ENCODE measurements at places on chromosomes 5 and 9.

GRCh38 chr5:2240118-2240904, 357.6 kb upstream of the IRX4 start:
- no peak for DNase-seq

GRCh38 chr5:120158211-120158610, 305.9 kb upstream of the PRR16 start:
- no peak for DNase-seq

- no peak for DNase-seq
Observed at GRCh38 chr5:177478711-177479646, 5.5 kb upstream of the DBN1 start.

GRCh38 chr9:132690696-132691095, 20.4 kb downstream of the GTF3C4 start:
- DNase-seq = no peak

GRCh38 chr5:4348423-4348822, 752.8 kb downstream of the IRX1 start:
- no peak for DNase-seq

DNA sequence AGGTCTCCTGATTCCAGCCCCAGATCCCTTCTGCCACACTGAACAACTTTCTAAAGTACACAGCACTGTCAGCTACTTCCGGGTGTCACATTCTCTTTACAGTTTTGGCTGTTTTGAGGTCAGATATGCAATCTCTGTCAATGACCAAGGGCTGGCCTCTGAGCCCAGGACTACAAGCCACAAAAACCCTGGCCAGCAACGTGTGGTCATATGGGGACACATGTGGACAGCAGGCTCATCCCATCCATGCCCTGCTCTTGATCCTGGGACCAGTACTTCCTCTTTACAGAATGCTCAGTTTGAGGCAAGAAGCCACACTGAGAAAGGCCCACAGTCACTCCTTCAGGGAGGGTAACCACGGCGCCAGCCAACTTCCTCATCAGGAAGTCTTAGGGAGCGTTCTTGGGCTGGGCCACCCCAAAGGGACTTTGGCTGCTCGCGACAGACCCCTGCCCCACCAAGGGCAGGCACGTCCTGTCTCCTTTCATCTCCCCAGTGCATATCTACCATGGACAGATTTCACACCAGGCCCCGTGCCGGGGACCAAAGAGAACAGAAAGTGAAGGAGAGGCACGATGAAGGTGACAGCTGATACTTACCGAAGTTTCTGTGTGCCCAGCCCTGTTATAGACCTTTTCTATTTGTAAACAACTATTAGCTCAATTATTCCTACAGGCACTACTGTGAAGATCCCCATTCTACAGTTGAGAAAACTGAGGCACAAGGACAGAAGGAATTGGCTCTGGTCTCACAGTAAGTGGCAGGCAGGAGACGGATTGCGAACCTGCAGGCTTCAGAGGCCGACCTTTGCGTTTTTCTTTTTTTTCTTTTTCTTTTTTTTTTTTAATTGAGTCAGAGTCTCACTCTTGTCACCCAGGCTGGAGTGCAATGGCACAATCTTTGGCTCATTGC, 37.3 kb downstream of the STK10 start:
- DNase-seq = no peak

DNA sequence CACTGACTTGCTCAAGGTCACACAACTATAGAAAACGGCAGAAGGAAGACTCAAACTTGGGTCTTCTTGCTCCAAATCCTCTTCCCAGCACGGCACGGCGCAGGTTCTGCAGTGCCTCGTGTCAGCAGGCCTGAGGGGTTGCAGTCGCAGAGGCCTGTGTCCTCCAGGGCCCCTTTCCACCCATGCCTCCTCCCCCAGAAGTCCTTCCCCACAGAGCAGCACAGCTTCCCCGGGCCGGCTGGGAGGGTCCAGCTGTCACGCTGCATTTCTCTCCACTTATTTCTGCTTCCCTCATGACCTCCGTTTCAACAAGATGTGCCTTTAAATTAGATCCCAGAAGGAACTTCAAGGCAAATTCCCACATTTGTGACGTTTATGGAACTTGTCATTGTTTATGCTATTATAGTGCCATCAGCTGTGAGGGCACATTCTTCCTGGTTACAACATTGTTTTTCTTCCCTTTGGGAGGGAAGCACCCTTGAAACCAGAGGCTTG, 148.4 kb downstream of the C5orf15 start:
- no peak for DNase-seq

DNA sequence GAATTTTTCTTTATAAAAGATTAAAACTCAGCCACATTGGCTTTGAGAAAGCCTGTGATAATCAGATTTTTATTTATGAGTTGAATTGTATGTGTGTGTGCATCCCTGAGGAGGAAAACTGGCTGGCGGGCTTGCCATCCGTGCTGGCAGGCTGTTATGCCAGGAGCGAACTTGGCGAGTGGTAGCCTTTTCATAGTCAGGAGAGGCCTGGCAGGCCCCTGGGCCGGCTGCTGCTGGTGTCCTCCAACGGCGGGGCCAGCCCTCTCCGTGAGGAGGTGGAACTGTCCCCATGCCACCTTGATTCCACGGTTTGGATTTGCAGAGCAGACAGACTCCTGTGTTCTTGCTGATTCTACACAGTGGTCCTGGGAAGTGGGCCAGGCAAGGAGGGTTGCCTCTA, 43.3 kb downstream of the ZNF618 start:
- DNase-seq = no peak

DNA sequence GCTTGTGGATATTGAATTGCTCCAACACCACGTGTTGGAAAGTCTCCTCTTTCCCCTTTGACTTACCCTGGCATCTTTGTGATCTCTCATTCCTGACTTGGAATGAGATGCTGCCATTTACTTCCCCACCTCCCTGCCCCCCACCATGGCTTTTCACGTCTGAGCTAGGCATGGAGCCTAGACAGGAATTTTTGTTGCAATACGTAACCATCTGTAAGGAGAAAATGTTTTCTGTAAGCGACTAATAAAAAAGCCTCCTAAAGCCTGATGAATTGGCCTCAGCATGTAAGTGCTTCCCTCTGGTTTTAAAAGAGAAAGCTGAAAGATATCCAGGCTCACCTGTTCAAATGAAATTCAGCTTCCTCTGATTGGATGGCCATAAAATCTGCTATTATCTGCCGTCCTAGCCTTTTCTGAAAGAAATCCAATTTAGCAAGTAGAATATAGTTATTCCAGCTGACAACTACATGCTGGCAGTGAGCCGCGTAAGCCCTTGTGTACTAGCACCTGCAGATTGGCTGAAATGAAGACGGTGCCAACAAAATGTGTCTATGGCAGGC, 200.1 kb downstream of the NSG2 start:
- DNase-seq = no peak

DNA sequence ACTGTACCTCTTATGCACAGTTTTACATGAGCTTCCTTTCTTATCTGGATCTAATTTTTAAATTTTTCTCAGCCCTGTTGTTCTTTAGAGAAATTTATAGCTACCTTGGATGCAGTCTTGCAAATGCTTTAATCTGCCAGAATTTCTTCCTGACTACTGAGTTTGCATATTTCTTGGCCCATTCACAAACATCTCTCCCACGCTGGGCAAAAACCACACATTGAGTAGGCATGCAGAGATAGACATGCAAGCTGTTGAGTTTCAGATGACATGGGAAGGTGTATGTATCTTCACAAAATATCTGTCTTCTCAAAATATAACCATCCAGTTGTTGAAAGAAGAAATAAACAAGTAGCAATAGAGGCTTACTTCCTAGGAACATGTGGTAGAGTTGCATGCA, 101.2 kb downstream of the PARP8 start:
- DNase-seq = no peak

DNA sequence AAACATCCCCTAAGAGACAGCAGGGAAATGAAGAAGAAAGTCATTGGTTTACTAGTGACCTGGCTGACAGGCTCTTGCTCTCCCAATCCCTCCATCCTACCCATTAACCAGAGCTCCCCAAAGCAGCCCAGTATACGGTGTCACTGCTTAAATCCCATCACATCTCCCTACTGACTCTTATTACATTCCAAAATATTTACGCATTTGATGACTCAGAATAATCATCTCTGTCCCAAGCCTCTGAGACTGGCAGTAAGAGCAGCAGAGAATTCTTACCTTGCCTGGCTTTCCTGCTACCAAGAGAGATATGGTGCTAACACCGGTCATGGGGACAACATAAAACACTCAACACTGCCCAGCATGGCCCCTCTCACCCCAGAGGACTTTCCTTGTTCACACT, 20.2 kb upstream of the WHRN start:
- DNase-seq = no peak
